WTC11 (cell line): ENCODE measurements at places on chromosomes 13 and 19. TPM values are rescaled to one million over a fixed set of nuclear protein-coding genes. Genes with fewer than 3 reads are reported as not detected.

OVOL3 gene
- total RNA-seq: not detected in 3 replicates

GRCh38 chr19:3914199-3914598, 18.7 kb upstream of the NMRK2 start:
- no peak for DNase-seq

DNA sequence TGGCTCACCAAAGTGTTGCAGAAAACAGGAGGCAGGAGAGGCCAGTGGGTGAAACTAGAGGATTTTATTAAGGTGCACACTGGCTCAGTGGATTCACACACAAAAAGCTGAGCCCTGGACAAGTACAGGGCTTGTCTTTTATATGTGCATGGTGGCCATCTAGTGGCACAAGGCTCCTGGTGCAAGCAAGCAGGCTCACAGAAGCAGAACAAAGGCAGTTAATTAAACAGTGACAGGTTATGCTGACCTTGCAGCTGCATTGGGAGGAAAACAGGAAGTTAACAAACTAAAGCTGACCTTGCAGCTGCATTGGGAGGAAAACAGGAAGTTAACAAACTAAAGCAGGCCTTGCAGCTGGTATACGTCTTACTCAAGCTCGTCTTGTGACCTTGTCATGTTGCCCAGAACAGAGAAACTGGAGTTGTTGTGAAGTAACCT, 65.3 kb upstream of the ZNF681 start:
- DNase-seq: peak; percentile 50

DNA sequence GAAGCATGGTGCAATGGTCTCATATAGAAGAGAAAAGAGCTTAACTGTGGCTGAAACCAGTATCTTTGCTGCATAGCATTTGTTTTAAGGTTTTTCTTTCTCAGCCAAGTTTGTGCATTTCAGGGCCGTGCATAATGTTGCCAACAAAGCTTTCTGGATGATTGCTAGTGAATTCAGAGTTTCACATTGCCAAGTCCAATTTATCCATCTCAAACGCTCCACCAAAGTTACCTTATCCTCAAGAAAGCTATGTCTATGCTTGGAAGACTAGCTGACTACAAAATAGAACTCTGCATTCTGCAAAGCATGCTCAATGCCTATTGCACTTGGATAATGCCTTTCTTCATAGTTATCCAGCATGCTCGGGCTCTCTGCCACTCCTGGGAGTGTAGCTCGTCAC, 535.8 kb upstream of the SGCG start:
- DNase-seq: no peak

DNA sequence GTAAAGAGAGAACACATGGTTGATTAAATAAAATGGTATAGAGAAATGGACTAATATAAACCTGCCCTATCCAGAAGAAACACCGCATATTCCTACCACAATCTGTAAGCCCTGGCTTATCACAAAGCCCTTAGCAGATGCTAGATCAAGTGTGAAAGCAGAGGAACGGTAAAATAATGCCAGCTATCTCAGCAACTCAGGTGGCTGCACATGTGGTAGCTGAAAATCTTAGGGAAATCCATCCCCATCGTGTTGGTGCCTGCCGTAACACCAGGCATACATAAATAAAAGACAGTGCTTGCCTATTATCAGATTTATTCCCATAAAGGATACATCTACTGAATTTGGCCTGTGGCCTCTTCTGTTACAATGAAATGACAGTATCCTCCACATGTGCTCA, 304.1 kb upstream of the MAB21L1 start:
- no peak for DNase-seq

- no peak for DNase-seq
Measured at GRCh38 chr13:113967206-113967720, 6.6 kb downstream of the C13orf46 start.

GRCh38 chr19:45305421-45305820, 17.3 kb downstream of the CKM start:
- DNase-seq: no peak

DNA sequence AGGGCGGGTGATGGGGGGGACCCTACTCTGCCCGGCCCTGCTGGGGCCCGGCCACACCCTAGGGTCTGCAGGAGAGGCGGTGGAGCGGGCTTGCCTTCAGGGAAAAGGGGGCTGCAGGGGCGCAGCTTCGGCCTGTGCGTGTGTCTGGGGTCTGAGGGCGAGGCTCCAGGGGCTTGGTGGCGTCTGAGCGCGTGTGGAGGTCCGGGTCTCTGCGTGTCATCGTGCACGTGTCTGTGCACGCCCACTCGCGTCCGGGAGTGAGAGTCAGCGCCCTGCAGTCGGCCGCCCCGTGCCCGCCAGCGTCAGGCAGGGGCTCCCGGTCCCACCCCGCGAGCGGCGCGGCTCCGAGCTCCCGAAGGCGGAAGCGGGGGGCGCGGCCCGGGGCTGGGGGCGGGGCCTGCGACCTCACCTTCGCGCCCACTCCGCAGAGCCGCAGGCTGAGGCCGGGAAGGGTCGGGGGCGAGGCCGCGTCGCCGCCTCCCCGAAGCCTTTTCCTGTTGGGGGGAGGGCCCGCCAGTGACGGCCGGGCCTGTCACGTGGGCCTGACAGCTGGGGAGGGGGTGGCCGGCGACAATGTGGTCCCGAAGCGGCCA, at the start of gene ARHGAP45:
TSS of gene ARHGAP45 (plus strand) at position 420 of the 593 bp plus-strand sequence. CDS start 239 bp downstream, outside the sequence.
- peak; percentile 49 for DNase-seq

ZNF234 gene
- 7.0 to 7.5 TPM (median 7.5 TPM) in 3 replicates for total RNA-seq

CYP4F22 gene
- 1.2 to 1.7 TPM (median 1.5 TPM) in 3 replicates for total RNA-seq

GRCh38 chr19:28980236-28980868, 232.6 kb downstream of the UQCRFS1 start:
- peak; percentile 49 for DNase-seq

DNA sequence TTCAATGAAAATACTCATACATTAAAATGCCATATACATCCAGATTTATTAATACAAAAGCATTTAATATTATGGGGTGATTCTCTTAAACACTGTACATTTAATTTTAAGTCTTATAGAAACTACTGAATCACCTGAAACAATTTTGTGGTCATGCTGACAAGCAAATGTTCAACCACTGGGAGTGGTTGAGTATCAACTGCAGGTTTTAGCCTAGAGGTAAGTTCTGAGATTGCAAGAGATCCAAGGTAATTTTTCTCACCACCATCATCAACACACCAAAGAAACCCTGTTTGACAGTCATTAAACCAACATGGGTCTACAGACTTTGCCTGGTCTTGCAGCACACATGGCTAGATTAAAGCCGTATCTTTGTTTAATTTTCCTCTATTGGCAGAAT, 196.3 kb downstream of the LHFPL6 start:
- no peak for DNase-seq

CPB2 gene
- 0.21 to 0.33 TPM in 2 of 3 replicates, not detected in the other for total RNA-seq

TGFB1 gene
- total RNA-seq: 10.4 to 11.8 TPM (median 11.0 TPM) in 3 replicates

DNA sequence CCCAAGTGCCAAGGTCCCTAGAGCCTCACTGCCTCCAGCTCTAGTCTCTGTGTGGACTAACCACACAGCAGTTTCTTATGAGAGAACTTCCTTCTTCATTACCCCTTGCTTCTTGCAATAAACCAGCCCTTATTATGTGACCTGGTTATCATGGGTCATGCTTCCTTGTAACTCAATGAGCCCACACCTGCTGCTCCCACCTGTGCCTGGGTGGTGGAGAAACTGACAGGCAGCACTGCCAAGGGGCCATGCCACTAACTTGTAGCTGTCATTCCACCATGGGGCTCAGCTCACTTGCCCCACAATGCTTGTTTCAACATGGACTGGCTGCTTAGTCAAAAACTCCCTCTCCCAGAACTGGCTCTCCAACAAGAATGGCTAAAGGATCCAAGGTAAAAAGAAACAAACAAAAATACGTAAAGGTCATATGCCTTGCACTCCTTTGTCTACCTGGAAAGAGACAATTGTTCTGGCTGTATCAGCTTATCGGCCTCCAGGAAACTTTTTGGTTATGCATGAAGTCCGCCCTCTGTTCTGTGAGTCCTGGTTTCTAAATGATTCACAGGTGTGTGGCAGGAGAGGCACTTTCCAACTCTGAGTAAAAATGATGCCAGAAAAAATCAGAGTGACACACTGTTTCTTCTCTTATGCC, 446.4 kb downstream of the COG6 start:
- no peak for DNase-seq

PABPC3 gene
- total RNA-seq: 0.35 to 0.39 TPM (median 0.39 TPM) in 3 replicates

DNA sequence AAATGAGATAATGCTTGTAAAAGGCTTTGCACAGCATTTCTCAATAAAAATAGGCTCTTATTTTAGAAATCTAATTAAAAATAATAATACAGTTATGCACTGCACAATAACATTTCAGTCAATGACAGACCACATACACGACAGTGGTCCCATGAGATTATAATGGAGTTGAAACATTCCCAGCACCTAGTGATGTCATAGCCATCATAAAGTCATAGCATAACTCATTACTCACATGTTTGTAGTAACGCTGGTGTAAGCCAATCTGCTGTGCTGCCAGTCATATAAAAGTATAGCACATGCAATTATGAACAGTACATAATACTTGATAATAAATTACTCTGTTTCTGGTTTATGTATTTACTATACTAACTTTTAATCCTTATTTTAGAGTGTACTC, 12.7 kb upstream of the SERPINE3 start:
- no peak for DNase-seq

- no peak for DNase-seq
Measured at GRCh38 chr19:34265221-34265650, 10.9 kb downstream of the GARRE1 start.

DNA sequence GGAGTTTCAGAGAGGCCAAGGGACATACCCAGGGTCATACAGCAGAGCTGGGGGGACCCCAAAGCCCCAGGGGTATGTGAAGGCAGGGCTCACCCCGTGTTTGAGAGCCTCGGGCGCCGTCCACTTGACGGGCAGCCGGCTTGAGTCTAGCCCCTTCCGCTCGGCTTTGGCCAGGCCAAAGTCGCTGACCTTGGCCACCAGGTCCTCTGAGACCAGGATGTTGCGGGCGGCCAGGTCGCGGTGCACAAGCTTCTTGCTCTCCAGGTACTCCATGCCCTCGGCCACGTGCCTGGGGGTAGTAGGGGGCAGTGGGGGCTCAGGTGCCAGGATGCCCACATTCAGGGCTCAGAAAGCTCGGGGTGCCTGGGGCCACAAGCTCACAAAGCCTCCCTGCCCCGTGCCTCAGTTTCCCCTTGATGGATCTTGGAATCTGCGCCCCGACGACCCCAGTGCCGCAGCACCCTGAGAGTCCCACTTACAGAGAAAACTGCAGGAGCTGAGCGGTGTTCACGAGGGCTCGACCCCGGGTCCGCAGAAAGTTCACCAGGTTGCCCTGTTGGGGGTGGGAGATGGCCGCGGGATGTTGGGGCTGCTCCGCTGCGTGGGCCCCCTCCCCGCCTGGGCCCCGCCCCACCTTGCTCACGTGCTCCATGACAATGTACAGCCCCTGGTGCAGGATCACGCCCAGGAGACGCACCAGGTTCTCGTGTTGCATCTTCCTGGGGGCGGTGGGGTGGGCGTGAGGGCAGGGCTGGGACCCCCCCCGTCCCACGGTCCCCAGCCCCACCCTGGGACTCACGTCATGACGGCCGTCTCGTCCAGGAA, 7.1 kb downstream of the MATK start:
- DNase-seq: no peak

DNA sequence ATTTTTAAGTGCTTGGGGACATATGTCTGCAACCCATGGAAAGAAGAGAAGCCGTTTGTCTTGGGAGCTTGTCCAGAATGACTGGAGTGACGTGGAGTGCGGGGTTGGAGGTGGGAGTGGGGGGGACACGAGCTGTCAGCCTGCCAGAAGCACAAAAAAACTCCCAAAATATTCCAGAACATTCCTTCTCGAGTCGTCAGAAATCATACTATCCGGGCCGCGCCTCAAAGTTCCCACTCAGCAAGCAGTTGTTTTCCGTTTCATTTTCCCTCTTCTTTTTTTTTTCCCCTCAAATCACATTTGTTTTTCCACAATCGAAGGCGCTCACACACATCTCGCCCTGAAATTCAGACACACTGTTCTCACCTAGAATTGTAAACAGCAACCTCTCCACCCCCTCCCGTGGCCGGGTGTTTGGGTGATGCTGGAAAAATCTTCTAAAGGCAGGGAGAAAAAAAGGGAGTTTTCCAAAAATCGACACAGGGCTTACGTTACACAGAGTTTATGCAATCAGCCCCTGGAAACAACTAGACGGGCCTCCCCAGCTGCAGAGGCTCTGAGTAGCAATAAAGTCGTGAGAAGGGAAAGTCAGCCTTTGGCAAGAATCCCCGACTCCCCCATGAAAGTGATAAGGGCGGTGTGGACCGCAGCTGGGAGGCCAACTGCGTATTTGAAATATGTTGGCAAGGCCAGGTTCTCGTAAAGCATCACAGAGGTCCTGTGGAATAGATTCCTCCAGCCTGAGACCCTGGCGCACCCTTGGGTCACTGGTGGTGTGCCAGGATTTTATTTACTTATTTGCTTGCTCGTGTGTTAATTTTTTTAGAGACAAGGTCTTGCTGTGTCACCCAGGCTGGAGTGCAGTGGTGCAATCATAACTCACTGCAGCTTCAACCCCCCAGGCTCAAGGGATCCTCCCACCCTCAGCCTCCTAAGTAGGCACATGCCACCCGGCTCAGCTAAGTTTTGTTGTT, 31.2 kb upstream of the KLF2 start:
- DNase-seq: no peak

KLHL1 gene
- total RNA-seq: not detected in 3 replicates

DNA sequence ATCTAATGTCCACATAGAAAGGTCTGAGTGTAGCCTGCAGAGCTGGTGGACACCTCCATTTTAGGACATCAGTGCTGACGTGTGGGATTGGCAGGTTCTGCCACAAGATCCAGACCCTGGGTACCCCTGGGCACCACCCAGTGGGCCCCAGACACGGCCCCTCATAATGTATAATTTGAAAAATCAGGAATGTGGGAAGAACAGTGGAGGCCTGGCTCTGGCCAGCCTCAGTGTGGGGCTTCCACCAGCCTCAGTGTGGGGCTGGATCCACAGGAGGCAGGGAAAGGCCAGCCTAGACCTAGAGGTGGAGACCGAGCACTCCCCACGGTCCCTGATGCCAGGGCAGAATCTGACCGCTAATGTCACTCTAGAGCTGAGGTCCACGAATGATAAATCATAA, 150.7 kb upstream of the SOX1 start:
- DNase-seq: no peak
